ENCODE measurements at places on chromosomes 13 and 19.
A peak's percentile ranks its signal among the peaks of the same experiment; 100 is the strongest.

- DNase-seq, result no peak
These were observed 40.6 kb downstream of the UQCRFS1 start for GRCh38 chr19:29172302-29172701.

DNA sequence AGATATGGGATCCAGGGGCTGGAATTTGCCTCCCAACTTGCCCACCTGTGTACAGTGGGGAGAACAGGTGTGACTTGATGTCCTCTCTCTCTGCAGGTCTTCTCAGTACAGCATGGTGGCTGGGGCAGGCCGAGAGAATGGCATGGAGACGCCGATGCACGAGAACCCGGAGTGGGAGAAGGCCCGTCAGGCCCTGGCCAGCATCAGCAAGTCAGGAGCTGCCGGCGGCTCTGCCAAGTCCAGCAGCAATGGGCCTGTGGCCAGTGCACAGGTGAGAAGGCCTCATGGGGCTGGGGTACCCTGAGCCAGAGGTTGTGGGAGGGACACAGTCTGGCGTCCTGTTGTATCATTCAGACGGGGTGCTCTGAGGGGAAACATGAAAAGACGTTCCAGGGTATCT, 3.0 kb downstream of the LENG8 start:
- DNase-seq, result no peak

- DNase-seq, result no peak
These were observed 81.6 kb downstream of the OLFM4 start for GRCh38 chr13:53110181-53110580.

- peak; percentile 87 for DNase-seq
These were observed at the start of gene ZNF844 for GRCh38 chr19:12064590-12065538. Gene ZNF844, plus strand, starts transcription at chr19:12064731. Its CDS starts 143 bp downstream, at chr19:12064874.

Measured in activated naive CD8-positive, alpha-beta T cell treated with anti-CD3 and anti-CD28 coated beads, Interleukin-2, amount 50 U/mL, for 24 hours (primary cell).